ENCODE measurements at places on chromosomes 7 and 10.

- H3K27me3 ChIP-seq, result no peaks in the 10 kb centered on the region
- H3K27ac ChIP-seq, result no peak overlapping the region
- H3K4me1 ChIP-seq, result peaks cover 2% of the 10 kb centered on the region
- DNase-seq, result peak; percentile 38
- H3K36me3 ChIP-seq, result no peaks in the 10 kb centered on the region
Observed at GRCh38 chr7:85226361-85227085, 39.7 kb upstream of the SEMA3D start.

DNA sequence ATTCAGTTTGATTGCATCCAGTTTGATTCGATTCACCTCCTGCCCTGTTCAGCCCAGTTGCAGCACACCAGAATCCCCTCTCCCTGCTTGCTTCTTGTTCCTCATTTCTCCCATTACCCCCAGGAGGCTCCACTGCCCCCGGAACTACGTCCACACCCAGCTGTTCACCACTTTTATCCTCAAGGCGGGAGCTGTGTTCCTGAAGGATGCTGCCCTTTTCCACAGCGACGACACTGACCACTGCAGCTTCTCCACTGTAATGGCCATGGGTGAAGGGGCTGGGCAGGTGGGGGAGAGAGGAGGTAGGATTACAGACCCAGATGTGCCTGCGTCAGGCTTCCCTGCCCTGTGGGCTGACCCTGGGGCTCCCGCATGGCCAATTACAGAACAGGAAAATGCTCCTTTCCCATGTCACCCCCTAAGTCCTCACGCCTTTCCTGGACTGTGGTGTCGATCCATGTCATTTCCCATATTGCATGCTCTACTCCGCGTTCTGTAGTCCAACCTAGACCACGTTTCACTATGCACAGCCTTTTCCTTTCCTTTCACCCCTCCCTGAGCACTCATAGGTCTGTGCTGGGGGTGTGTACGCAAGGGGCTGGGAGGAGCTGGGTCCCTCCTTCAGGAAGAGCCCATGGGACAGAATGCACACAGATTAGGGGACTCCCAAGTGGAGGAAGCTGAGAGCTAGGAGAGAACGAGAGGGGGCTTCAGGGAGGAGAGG is 8.2 kb downstream of the GHRHR start:
- DNase-seq, result no peak
- no peaks in the 10 kb centered on the region for H3K4me1 ChIP-seq
- no peak overlapping the region for H3K4me3 ChIP-seq

DNA sequence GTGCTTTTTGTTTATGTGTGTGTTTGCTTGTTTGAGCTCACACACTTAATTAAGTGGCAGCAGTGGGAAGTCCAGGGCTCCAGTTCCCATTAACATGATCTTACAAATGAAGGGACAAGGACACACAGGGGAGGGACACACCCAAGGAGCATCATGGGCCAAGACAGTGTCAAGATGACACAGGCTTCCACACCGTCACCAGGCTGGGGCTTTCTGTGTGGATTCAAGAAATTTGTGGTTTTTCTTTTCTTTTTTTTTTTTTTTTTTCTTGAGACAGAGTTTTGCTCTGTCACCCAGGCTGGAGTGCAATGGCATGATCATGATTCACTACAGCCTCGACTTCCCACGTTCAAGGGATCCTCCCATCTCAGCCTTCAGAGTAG is 173.6 kb downstream of the KIAA1217 start:
- H3K36me3 ChIP-seq, result no peaks in the 10 kb centered on the region
- H3K27me3 ChIP-seq, result 0 out of 2 replicates have a peak, but pooled peaks cover 2% of the 10 kb centered on the region
- no peak overlapping the region for H3K27ac ChIP-seq
- H3K4me3 ChIP-seq, result no peak overlapping the region
- DNase-seq, result no peak
- peaks cover 7% of the 10 kb centered on the region for H3K4me1 ChIP-seq

- H3K27me3 ChIP-seq, result peaks cover under 1% of the 10 kb centered on the region
- H3K27ac ChIP-seq, result no peak overlapping the region
- no peak for DNase-seq
- peaks cover 10% of the 10 kb centered on the region for H3K4me1 ChIP-seq
Observed at GRCh38 chr10:79472449-79472848, 27.0 kb upstream of the ZCCHC24 start.

- H3K27ac ChIP-seq, result no peak overlapping the region
- DNase-seq, result peak; percentile 38
- H3K4me1 ChIP-seq, result peaks cover 4% of the 10 kb centered on the region
Observed at GRCh38 chr7:116876664-116877442, 14.5 kb downstream of the CAPZA2 start.

DNA sequence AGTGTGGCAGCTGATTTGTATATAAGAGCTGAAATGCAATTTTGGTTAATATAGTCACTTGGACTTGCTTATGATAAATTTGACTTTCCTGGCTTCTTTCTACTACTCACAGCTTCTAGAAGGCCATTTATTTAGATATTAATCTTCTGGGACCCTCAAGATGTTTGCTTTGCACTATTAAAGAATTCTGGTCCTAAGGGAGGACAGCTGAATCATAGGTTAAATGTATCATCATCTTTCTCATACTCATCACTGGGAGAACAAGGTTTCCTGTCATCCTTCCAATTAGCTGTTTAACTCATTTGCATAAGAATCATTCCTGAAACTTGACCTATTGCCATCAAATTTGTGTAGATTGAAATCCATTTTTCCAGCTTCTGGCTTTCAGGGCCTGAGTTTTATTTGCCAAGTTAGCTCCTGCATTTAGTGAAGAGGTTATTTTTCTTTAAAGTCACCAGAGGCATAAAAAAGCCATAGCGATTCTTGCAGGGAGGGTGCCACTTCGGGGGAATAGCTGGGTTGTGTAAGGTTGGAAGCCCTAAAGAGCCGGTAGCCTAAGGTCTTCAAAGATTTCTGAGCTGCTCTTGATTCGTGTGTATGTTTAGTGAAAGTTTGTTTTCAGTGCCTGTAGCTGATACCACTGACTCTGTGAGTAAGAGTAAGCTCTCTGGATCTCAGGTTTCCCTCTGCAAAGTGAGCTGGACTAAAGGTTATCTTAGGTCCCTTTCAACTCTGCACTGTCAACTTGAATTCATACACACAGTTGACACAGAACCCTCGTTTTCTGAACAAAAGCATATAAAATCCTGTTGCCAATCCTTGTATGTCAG is 4.3 kb downstream of the MAP3K8 start:
- no peaks in the 10 kb centered on the region for H3K27me3 ChIP-seq
- no peak overlapping the region for H3K4me3 ChIP-seq
- peak; percentile 67 for DNase-seq
- peaks cover 5% of the 10 kb centered on the region for H3K36me3 ChIP-seq
- peak overlapping the region; percentile 31 for H3K27ac ChIP-seq
- peaks cover 20% of the 10 kb centered on the region for H3K4me1 ChIP-seq

DNA sequence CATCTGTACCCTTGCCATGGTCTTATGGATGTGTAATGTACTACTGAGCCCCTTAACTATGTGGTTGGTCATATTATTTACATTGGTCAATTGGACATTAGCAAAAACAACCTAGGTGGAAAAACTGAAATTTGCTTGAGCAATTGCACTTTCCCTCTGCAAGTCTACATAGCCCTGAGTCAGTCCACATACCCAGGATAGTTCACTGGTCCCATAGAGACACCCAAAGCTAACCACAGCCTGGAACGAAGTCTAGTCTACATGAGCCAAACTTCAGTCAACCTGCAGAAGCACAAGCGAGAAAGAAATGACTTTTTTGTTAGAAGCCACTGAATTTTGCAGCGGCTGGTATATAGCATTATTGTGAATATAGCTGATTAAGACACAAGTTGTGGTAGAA is 37.6 kb upstream of the COL1A2 start:
- no peak for DNase-seq
- no peak overlapping the region for H3K27ac ChIP-seq
- peaks cover 3% of the 10 kb centered on the region for H3K4me1 ChIP-seq
- no peaks in the 10 kb centered on the region for H3K27me3 ChIP-seq
- no peak overlapping the region for H3K4me3 ChIP-seq

DNA sequence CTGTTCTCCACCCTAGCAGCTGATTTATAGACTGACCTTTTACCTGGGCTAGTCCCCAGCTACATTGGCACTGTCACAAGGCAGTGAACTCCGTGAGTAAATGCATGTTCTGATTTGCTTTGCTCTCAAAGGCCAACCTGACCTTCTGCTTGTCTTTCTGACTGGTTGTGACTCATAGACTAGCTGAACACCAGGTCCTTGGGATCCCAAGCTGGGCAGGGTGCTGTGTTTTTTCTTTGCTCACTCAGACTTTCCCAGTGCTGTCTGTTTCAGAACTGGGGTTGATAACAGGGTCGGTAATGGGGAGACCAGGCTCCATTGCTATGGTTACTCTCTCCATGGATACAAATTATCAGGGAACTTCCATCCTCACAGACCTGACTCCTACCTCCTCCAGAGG is 35.0 kb downstream of the EVX1 start:
- H3K4me1 ChIP-seq, result no peaks in the 10 kb centered on the region
- no peaks in the 10 kb centered on the region for H3K27me3 ChIP-seq
- no peaks in the 10 kb centered on the region for H3K36me3 ChIP-seq
- no peak overlapping the region for H3K4me3 ChIP-seq

- H3K4me1 ChIP-seq, result no peaks in the 10 kb centered on the region
- no peaks in the 10 kb centered on the region for H3K27me3 ChIP-seq
- H3K4me3 ChIP-seq, result no peak overlapping the region
- peak; percentile 42 for DNase-seq
Observed at GRCh38 chr7:92968502-92968901, 132.1 kb upstream of the CDK6 start.

- no peaks in the 10 kb centered on the region for H3K4me1 ChIP-seq
- no peak overlapping the region for H3K27ac ChIP-seq
- H3K36me3 ChIP-seq, result no peaks in the 10 kb centered on the region
- H3K4me3 ChIP-seq, result no peak overlapping the region
- no peak for DNase-seq
Observed at GRCh38 chr10:62652564-62652963, 152.0 kb upstream of the ADO start.

DNA sequence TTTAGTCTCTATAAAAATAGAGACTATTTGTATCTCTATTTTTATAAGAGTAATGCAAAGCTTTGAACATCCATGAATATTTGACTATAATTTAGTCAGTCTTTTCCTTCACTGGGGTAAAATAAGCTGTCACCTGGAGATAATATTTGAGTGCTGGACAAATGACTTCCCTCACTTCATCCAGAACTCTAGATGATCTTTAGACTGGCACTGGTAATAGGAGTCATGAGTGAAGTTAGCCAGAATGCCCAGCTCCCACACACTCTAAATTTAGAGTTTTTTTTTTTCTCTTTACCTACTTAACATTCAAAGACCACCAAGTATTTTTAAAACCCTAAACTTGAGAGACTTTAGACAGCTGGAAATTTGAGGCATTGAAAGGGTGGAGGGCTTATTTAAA is 100.7 kb downstream of the LSMEM1 start:
- H3K4me1 ChIP-seq, result no peaks in the 10 kb centered on the region
- no peak for DNase-seq
- no peak overlapping the region for H3K4me3 ChIP-seq

DNA sequence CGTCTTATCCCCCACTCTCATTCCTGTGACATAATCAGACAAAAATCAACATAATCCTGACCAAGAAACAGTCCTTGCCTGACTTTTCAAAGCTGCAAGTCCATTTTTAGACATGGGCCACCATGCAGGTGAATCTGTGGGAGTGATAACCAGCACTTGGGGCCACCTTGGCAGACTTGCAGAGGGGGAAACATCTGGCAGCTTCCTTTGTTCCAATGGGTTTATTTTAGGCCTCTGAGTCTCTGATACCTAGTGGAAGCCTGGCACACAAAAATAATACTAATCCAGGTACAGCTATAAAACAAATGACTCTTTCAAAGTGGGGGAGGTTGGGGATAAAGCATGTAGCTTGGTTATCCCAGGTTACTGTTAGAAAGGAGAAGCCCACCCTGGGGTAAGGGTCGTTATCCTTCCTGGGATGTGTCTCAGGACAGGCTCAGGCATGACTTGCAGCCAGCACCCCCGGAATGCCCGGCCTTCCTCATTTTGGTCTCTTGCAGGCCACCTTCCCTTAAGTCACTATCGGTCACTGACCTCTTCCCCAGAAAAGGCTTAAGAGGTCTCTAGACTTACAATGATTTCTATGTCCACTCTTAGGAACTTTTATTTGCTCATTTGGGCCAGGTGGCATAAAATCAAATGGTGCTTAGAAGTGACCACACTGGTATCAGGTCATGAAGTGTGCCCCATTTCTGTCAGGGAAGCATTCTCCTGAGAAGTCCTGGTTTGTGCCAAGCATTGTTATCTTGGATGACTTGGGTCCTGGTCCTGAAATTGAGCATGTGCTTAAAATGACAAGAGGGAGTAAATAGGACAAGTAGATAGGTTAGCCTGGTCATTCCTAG is 37.6 kb downstream of the EEPD1 start:
- DNase-seq, result peak; percentile 25
- no peaks in the 10 kb centered on the region for H3K36me3 ChIP-seq
- H3K4me1 ChIP-seq, result peaks cover 38% of the 10 kb centered on the region
- no peaks in the 10 kb centered on the region for H3K27me3 ChIP-seq
- H3K27ac ChIP-seq, result peak overlapping the region; percentile 83

DNA sequence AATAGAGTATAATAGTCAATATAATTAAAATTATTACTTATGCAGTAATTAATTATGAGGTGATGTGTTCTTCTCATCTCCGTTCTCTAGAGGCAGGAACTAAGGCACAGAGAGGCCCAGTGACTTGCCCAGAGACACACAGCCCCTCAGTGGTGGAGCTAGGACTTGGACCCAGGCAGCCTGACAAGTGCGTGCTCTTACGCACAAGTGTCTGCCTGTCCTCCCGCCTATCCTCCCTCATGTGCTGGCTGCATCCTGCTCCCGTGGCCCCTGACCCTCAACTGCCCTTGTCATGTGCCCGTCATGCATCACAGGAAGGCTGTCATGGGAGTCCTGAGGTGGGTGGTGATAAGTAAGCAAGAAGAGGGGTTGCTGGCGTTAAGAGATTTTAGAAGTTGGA is 14.3 kb downstream of the IL2RA start:
- H3K4me3 ChIP-seq, result no peak overlapping the region
- no peak for DNase-seq
- H3K36me3 ChIP-seq, result no peaks in the 10 kb centered on the region
- H3K27ac ChIP-seq, result no peak overlapping the region
- peaks cover 48% of the 10 kb centered on the region for H3K27me3 ChIP-seq

DNA sequence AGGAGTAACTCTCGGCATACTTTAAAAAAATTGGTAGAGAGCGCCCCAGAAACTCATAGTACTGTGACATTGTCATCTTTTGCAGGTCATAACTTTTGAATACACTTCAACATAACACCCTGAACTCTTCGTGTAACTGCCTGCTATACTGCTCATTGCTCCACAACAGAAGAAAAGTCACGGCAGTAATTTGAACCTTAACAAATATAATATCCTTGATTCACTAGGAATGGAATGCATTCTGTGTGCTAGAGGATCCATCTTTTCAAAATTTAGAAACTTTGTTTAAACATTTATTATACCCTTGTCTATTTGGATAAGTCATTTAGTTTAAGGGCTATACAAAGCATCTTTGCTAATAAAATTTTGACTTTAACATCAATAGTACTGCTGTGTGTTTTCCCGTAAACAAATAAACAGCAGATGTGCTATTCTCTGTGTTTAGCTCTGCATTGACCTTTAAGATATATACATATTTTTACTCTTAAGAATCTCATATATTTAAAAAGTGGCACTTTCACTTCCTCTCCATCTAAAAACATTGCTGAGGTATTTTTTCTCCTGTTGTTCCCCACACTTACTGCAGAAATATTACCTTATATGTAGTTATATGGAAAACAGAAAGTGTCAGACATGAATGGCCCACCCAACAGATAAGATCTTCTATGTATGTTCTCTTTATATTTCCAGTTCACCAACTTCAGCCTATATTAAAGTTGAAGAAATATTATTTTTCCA is 217.6 kb upstream of the TMEM229A start:
- peak overlapping the region; percentile 76 for H3K27ac ChIP-seq
- no peak overlapping the region for H3K4me3 ChIP-seq
- DNase-seq, result peak; percentile 42
- H3K4me1 ChIP-seq, result peaks cover 9% of the 10 kb centered on the region
- H3K36me3 ChIP-seq, result no peaks in the 10 kb centered on the region
